ENCODE measurements at places on chromosomes 4 and X.
A peak's percentile ranks its signal among the peaks of the same experiment; 100 is the strongest.

- DNase-seq, result no peak
Measured at GRCh38 chr4:61782133-61782532, 582.0 kb downstream of the ADGRL3 start.

- peak; percentile 11 for DNase-seq
Measured at GRCh38 chr4:98394134-98394533, 132.9 kb downstream of the RAP1GDS1 start.

DNA sequence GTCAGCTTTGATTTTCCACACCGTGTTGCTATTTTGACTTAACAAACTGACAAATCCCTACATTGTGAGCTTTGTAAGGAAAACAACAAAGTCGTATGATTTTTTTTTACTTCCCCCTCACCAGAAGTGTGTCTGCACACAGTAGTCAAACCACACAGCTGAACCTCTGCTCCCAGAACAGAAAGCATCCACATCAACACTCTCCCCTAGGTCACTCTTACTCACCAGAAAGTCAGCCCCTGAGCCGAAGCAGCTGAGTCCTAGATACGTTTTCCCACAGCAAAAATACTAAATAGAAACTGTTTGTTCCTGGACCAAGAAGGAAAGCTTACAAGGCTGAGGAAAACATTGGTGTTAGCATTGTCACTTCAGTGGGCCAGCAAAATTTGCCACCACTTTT lies 305.7 kb downstream of the DHX15 start:
- peak; percentile 2 for DNase-seq

DNA sequence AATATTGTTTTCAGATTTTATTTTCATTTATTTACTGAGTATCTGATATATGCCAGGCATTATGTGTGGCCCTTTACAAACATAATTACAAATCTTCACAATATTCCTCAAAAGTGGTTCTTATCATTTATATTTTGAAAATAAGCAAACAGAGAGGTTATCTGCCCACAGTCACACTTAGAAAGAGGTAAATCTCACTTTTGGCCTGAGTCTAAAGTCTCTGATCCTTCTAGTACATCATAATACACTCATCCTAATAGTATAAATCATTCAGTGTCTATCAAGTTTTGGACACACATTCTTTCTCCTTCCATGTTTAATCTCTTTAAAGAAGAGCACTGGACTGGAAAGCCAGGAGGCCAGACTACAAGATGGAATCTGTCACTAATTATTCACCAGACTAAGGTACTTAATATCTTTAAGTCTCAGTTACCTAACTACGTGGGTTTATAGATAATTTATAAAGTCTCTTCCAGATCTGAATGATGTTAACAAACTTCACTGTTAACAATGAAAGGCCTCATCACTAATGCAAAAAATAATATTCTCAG lies 281.3 kb downstream of the PPP3CA start:
- DNase-seq, result no peak

GRCh38 chr4:76950956-76951671 lies 1.6 kb downstream of the SEPTIN11 start:
- DNase-seq, result peak; percentile 50

DNA sequence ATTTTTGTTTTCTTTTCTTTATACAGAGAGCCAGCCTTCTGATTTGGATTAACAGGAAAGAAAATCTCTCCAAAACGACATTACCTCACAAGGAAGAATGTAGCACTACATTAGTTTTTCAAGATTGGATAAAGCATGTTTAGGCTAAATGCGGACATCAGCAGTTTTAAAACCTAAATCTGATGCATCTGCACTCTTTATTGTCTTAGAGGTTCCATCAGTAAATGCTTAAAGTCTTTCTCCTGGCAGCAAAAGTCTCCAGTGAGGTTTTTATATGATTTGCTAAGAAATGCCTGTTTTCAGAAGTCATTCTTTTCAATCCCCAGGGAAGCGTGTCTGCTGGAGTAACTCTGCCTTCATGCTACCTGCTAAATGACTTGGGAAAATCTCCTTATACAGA lies 912.9 kb upstream of the INTU start:
- DNase-seq, result no peak

All from fibroblast of skin of right quadriceps (primary cell).